ENCODE measurements at places on chromosomes 2 and 18. TPM values are rescaled to one million over a fixed set of nuclear protein-coding genes. Genes with fewer than 3 reads are reported as not detected.

IAH1 gene
- 38.9 TPM for total RNA-seq

PLGLB1 gene
- 1.3 TPM for total RNA-seq

PRR30 gene
- not detected for total RNA-seq

DNER gene
- 0.67 TPM for total RNA-seq

ASB3 gene
- total RNA-seq = 21.5 TPM

GTF2A1L gene
- not detected for total RNA-seq

Measured in vein endothelial cell (primary cell).